ENCODE measurements at places on chromosomes 1 and 21. TPM values are rescaled to one million over a fixed set of nuclear protein-coding genes. Genes with fewer than 3 reads are reported as not detected.

The S100A3 gene
- total RNA-seq: 103 TPM

The HSD3B2 gene
- not detected for total RNA-seq

The AMPD1 gene
- not detected for total RNA-seq

The DNAI4 gene
- 1.5 TPM for total RNA-seq

DNA sequence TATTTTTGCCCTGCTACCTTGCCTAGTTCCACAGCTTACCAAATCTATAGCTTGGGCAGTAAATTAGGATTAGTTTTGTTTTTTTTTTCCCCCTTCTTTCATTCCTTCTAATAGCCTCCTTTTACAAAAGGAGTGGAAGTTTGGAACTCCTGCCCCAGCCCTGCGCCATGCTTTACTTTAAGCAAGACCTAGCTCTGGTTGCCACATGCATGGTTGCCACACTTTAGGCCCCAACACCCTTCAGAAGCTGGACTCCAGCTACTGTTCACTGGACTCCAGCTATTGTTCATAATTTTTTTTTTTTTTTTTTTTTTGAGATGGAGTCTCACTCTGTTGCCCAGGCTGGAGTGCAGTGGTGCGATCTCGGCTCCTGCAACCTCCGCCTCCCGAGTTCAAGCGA, 115.8 kb downstream of the NR5A2 start:
- DNase-seq: no peak

DNA sequence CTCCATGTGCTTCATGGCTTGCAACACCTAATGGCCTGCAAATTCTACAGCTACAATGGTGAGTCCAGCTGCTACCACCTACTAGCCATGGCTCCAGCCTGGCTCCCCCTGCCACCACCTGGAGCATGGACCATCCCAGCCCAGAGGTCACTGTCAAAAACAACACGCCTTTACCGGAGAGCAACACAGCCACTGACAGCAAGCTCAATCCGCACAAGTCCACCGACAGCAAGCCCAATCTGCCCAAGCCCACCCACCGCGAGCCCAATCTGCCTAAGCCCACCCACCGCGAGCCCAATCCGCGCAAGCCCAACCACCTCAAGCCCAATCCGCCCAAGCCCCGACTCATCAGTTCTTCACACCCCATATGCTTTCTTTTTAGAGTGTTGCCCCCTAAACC, 128.2 kb downstream of the KIF26B start:
- no peak for DNase-seq

DNA sequence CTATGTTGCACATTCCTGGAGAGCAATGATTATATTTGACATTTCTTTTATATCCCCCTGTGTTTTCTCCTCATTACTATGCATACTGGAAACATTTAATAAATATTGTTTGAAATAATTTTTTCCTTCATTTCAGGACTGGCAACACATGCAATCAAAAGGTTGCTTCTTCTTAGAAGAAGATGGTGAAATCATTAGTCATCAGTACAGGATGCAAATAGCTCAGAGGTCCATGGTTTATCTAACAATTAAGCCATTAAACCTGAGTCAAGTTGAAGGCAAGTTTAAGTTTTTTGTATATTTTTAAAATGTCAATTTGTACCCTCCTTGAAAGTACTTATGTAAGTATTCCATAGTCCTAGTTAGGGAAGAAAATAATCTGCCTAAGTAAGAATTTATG, 22.5 kb downstream of the EFCAB7 start:
- DNase-seq: no peak
